ENCODE measurements at places on chromosomes 5 and 9. TPM values are rescaled to one million over a fixed set of nuclear protein-coding genes. Genes with fewer than 3 reads are reported as not detected.

The ADRA1B gene
- not detected for total RNA-seq

The IRX1 gene
- not detected for total RNA-seq

The DMRT3 gene
- total RNA-seq, result not detected

The TLE1 gene
- total RNA-seq, result 0.23 TPM

- DNase-seq, result no peak
Observed at GRCh38 chr5:83376461-83376860, 95.1 kb upstream of the VCAN start.

GRCh38 chr5:6737043-6737941, 24.1 kb downstream of the TENT4A start:
- DNase-seq, result peak; percentile 43

DNA sequence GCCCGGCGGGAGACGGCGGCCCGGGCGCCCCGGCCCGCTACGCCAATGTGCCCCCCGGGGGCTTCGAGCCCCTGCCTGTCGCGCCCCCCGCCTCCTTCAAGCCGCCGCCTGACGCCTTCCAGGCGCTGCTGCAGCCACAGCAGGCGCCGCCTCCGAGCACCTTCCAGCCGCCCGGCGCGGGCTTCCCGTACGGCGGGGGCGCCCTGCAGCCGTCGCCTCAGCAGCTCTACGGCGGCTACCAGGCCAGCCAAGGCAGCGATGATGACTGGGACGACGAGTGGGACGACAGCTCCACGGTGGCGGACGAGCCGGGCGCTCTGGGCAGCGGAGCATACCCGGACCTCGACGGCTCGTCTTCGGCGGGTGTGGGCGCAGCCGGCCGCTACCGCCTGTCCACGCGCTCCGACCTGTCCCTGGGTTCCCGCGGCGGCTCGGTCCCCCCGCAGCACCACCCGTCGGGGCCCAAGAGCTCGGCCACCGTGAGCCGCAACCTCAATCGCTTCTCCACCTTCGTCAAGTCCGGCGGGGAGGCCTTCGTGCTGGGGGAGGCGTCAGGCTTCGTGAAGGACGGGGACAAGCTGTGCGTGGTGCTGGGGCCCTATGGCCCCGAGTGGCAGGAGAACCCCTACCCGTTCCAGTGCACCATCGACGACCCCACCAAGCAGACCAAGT, 723 bp downstream of the SNX18 start:
- DNase-seq, result peak; percentile 78
